ENCODE measurements at places on chromosomes 5 and 9.

DNA sequence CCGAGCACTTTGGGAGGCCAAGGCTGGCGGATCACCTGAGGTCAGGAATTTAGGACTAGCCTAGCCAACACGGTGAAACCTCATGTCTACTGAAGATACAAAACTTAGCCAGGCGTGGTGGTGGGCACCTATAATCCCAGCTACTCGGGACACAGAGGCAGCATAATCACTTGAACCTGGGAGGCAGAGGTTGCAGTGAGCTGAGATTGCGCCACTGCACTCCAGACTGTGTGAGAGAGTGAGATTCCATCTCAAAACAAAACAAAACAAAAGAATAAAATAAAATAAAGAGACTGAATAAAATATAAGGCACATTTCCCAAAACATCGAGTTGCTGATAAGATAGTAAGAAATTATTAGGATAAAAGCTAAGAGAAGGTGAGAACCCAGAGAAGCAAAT lies 32.3 kb upstream of the GLDC start:
- no peak for DNase-seq

DNA sequence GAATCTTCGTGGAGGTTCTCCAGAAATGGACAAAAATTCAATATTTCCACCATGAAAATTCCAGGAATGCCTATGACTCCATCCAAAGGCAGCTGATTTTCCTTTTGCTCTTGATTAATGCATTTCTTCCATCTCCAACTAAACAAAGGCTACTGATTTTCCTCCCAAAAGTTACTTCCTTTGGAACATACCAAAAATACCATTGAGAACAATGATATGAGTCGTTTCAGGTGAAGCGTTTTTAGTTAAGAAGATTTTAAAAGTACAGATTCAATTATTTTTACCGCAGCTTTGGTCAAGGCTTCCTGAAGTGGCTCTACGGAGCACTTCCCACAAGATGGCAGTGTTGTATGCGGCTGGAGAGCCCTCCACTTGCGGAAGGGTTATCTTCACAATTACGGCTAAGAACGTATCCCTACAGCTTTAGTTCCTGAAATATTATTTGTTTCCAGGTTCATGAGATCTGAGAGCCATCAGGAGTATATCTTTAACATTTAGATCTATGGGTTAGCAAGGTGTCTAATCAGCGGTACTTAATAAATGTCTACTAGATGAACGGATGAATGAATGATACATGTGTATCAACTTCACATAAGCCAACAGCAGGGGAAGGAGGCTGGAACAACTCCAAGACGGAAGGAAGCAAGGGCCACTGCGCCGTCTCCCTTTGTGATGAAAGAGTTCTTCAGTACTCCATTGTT lies 35.9 kb upstream of the ARSB start:
- DNase-seq, result peak; percentile 25

DNA sequence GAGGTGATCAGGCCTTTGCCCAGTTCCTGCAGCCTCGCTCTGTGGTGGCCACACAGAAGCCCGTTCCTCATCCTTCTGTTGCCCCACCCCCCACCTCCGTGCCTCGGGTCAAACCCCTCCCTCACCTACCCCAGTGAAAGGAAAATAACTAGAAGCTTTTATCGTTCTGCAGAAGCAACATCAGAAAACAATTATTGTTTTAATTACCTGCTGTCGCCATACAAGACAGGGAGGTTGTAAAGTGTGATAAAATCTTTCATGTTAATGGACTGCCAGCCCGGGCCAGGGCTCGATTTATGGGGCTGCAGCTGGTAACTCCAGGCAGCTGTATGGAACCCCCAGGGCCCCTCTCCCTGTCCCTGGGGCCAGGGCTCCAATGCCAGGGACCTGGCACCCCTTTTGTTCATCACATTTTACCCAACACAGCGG lies 20.6 kb downstream of the UNC5A start:
- DNase-seq, result no peak

- DNase-seq, result no peak
Observed at GRCh38 chr5:136686192-136686872, 321.0 kb upstream of the TRPC7 start.

DNA sequence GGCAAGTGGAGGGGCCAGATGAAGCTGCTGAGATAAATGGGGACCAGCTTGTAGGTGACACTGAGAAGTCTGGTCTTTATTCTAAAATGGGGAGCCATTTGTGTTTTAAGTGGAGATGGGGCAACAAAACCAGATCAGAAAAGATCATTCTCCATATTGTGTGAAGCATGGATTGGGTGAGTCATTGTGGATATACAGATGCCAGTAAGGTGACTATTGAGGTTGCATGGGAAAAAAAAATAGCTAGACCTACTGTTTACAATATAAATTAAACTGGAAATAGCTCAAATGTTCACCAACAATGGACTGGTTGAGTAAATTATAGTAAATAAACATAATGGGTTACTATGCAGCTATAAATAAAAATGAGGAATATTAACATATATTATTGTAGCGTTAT lies 5.4 kb upstream of the MAP1B start:
- no peak for DNase-seq

DNA sequence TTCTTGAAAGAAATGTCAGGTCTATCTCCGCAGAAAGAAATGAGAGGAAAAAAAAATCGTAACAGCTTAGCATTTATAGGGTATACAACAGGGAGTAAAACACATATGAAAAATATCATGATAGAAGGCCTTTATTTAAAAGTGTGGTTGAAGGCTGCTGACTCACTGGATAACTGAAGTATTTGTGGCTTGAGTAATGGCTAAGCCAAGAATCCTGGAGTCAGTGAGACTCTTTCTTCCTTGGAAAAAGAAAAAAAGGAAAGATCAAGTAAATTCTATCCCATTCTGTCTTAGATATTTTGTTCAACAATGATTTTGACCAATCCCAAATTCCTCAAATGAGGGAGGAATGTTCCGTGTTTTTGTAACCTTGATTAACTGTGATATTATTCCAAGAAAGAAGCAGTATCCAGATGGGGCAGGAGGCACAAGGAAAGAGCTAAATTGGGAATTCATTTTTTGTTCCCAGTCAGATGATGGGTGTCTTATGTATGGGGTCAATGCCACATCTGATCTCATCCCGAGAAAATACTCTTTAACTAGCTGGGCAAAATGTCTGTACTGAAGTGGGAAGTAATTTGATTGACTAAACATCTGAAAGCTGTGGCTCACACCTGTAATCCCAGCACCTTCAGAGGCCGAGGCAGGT lies 64.3 kb upstream of the MYO10 start:
- no peak for DNase-seq

DNA sequence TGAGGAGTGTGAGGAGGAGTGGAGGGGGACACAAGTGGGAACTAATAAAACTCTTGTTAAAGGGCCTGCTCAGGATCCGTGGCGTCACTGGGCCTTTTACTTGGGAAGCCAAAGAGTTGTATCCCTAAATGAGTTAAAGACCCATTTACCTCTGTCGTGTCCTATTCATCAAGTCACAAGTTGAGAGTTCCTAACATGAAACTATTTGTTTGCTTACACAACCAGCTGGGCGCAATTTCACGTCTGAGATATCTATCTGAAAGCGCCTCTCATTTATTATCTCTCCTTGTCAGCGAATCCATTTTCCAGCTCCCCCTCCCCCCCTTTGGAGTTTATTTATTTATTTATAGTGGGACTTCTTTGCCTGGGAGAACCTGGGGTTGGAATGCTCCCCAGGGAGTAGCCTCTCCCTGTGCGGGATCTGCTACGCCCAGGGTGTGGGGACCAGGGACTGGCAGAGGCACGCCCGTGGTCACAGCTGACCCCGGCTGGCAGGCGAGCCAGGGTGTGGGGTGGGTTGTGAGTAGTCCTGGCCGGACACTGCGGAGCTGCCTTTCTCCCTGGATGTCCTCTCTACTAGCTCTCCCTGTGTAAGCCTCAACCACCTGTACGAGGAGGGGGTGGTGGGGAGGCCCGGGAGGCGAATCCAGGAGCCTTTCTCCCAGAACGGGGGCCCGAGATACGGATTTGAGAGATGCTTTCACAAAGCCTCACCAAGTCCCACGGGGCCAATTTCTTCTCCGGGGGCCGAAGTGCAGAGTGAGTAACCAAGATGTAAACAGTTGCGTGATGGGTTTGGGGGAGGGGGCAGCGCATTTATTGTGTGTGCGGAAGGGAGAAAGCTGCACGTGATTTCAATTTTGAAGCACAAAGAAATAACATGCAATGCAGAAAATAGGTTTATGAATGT lies 15.3 kb downstream of the NR2F1 start:
- DNase-seq, result no peak

DNA sequence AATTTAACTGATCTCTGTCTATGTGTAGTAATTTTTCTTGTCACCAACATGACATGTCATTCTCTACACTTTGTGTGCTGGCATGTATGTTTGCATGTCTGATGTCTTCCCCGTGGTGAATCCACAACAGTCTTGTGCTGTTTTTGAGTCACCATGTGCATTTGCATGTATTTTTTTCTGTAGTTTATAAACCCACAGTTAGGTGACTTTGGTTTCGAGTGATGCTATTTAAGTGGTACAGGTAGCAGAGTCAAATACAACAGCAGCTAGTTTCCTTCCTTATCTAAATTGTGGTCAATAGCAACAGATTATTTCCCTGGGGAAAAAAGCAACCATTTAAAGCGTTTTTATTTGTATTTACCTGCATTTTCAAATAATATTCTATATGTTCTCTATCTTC lies 89.9 kb upstream of the FSD1L start:
- DNase-seq, result no peak

GRCh38 chr9:35906923-35907699 lies 1.1 kb downstream of the HRCT1 start:
- DNase-seq, result no peak
